SK-N-SH (cell line): ENCODE measurements at places on chromosomes 6 and 20.

DNA sequence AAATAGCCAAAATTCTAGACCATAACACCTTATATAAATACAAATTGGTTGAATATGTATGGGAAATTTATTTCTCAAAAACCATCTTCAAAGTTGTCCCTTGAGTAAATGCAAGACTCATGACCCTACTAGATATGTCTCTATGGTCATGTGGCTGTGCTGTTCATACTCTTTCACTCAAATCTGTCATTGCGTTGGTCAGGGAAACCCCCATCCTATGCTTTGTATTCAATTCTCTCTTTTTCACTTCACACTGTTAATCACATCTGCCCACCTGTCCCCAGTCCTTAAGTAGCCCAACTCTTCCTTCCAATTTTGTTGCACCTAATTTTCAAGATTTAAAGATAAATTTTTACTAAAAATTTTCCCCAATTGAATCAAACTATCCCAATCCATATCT, 51.0 kb downstream of the RPS12 start:
- H3K4me3 ChIP-seq = no peak overlapping the region
- H3K27me3 ChIP-seq = no peaks in the 10 kb centered on the region
- no peak for DNase-seq
- H3K27ac ChIP-seq = no peak overlapping the region

- H3K27ac ChIP-seq = no peak overlapping the region
- H3K4me3 ChIP-seq = no peak overlapping the region
- H3K27me3 ChIP-seq = no peaks in the 10 kb centered on the region
- no peak for DNase-seq
- H3K36me3 ChIP-seq = peaks cover 23% of the 10 kb centered on the region
Measured at GRCh38 chr20:36761125-36761524, 12.4 kb downstream of the DSN1 start.

- H3K36me3 ChIP-seq = no peaks in the 10 kb centered on the region
- H3K27ac ChIP-seq = no peak overlapping the region
- H3K27me3 ChIP-seq = no peaks in the 10 kb centered on the region
- H3K4me1 ChIP-seq = no peaks in the 10 kb centered on the region; the same call in 1 of the 2 replicates
- peak; percentile 54 for DNase-seq
- no peak overlapping the region for H3K4me3 ChIP-seq
Measured at GRCh38 chr6:36753671-36754405, 56.2 kb downstream of the RAB44 start.

- H3K4me3 ChIP-seq = no peak overlapping the region
- peak; percentile 44 for DNase-seq
- H3K36me3 ChIP-seq = no peaks in the 10 kb centered on the region
- H3K4me1 ChIP-seq = peaks cover 32% of the 10 kb centered on the region
- no peaks in the 10 kb centered on the region for H3K27me3 ChIP-seq
Measured at GRCh38 chr20:49445176-49445575, 37.3 kb downstream of the KCNB1 start.

- no peak for DNase-seq
- H3K27me3 ChIP-seq = no peaks in the 10 kb centered on the region
- H3K4me1 ChIP-seq = no peaks in the 10 kb centered on the region; the same call in 1 of the 2 replicates
- H3K27ac ChIP-seq = no peak overlapping the region
- H3K4me3 ChIP-seq = no peak overlapping the region
- peaks cover 10% of the 10 kb centered on the region for H3K36me3 ChIP-seq
Measured at GRCh38 chr20:50138120-50138478, 15.4 kb downstream of the PEDS1 start.

DNA sequence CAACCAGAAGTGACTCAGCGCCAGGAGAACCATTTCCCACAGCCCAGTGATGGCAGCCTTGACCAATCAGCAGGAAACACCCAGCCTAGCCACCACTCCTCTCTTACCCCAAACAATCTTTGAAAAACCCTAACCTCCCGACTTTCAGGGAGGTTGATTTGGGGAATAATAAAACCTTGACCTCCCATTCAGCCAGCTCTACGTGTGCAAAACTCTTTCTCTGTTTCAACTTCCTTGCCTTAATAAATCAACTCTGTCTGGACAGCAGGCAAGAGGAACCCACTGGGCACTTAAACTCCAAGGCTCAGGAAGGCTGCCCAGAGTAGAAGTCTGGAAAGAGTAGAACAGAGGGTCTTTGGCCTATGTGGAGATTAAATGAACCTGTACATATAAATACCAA, 35.0 kb downstream of the SERPINB1 start:
- H3K4me3 ChIP-seq = no peak overlapping the region
- no peak for DNase-seq
- H3K36me3 ChIP-seq = no peaks in the 10 kb centered on the region
- no peak overlapping the region for H3K27ac ChIP-seq
- no peaks in the 10 kb centered on the region for H3K27me3 ChIP-seq

DNA sequence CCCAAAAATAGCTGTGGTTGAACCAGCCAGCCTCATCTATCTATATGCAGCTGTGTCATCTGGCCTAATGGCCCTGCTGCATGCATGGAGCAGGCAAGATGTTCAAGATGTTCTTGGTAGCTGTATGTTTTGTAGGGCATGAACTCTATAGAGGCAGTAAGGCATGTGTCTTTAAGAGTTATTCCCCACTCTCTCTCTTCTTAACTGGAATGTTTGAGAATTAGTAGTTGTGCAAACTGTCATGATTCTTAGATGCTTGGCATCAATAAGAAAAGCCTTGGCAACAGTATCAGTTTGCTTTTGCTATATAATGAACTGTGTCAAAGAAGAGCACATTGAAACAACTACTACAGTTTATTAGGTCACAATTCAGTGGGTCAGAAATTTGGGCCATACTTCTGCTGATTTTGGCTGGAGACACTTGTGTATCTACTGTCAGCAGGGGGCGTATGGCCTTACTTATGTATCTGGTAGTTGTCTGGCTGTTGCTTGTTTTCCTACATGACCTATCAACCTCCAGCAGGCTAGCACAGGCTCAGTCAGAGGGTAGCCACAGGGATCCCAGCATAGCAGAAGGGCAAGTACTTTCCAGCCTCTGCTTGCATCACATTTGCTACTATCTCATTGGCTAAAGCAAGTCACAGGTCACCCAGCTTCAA, 56.1 kb upstream of the LAMP5 start:
- H3K27me3 ChIP-seq = no peaks in the 10 kb centered on the region
- no peak overlapping the region for H3K27ac ChIP-seq
- DNase-seq = no peak
- no peaks in the 10 kb centered on the region for H3K4me1 ChIP-seq
- peaks cover 34% of the 10 kb centered on the region for H3K36me3 ChIP-seq
